ENCODE measurements at places on chromosomes 3 and 15.

GRCh38 chr15:32861761-32862160 lies 144.0 kb downstream of the GREM1 start:
- peak; percentile 73 for DNase-seq

GRCh38 chr3:128168836-128169235 lies 15.6 kb downstream of the EEFSEC start:
- no peak for DNase-seq

DNA sequence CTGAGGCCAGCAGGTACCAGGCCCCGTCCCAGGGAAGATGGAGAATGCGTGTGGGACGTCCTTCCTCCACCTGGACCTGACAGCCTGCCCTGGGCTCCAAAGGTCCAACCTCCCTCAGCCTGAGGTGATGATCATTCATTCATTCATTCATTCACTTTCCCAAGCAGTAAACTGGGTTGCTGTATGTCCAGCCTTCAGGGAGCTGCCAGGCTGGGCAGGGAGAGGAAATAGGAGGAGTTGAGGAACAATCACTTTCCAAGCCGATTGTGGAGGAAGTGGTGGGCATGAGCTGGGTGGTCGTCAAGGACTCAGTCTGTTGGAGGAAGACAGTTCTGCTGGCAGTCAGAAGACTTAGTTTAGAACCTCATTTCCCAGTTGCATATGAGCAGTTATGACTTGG lies 10.2 kb upstream of the CCDC33 start:
- DNase-seq, result no peak

- DNase-seq, result no peak
Observed at GRCh38 chr15:42608110-42608531, 32.7 kb downstream of the STARD9 start.

- DNase-seq, result peak; percentile 54
Observed at GRCh38 chr15:85941186-85941855, 138.3 kb upstream of the AGBL1 start.
